ENCODE measurements at places on chromosomes 16 and 17.

DNA sequence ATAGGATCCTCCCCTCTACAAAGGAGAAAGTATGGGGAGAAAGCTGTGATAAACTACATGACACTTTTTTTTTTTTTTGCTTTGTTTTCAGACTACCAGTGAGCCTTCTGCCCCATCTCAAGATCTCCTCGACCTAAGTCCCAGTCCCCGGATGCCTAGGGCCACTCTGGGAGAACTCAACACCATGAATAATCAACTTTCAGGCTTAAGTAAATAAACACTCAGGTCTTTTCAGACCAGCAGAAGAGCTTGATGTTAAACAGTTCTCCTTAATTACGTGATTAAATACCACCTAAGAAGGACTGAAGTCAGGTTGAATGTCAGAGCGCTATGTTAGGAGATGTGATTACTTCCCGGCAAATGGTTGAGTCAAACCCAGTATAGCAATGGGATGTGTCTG is 31.4 kb downstream of the COX11 start:
- DNase-seq: no peak

DNA sequence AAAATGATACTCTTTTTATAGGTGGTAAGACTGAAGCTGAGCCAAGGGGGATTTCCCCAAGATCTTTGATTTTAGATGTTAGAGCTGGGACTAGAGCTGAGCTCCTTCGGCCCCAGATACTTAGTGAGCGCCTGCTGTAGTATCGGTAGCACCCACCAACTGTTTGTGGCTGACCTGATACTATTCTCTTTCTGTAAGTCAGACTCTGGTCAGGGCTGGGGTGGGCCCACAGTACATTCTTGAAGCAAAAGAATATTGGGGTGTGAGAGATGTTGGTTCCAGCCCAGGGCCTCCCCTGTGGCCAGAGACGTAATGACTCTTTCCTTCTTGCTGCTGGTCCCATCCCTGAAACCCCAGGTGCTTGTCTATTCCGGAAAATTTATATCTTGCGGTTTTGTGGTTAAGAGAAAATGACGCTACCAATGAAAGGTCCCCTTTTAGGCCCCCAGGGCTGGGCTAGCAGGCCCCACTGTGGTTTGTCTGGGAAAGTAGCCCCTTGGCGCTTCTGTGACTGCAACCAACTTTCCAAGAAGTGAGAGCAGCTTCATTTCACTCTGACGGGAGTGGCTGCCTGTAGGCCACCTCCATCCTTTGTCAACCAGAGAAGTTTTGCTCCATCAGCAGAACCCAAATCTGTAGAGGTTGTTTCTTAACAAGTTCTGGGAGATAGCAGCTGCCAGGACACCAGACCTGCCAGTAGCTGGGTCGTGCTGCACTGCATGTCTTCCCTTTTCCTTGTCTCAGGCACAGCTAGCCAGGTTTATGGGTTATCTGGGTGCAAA is 86.4 kb upstream of the LGALS9 start:
- peak; percentile 40 for DNase-seq

GRCh38 chr17:2075336-2076086 is 20.6 kb downstream of the HIC1 start:
- peak; percentile 17 for DNase-seq

DNA sequence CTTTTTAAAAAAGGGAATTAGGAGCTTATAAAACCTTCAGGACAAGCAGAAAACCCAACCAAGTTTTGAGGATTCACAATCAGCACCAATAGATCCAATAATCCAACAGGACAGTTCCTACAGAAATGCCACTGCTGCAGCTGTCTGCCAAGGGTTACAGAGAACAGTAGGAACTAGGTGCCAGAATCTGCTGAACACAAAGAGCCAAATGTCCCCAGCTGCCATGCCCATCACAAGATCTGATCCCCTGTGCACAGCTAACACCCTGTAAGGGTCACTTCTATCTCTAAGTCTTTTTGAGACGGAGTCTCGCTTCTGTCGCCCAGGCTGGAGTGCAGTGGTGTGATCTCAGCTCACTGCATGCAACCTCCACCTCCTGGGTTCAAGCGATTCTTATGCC is 262.3 kb downstream of the STX8 start:
- no peak for DNase-seq

DNA sequence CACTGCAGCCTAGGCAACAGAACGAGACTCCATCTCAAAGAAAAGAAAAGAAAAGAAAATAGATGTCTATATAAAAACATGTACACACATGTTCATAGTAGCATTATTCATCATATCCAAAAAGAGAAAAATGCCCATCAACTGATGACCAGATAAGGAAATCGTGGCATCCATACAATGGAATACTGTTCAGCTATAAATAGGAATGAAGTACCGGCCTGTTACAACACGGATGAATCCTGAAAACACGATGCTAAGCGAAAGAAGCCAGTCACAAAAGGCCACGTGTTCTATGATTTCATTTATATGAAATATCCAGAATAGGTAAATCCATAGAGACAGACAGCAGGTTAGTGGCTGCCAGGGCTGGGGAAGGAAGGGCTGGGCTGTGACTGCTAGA is 65.8 kb downstream of the TBC1D16 start:
- no peak for DNase-seq

- no peak for DNase-seq
Measured at GRCh38 chr17:395974-396373, 43.4 kb upstream of the RPH3AL start.

DNA sequence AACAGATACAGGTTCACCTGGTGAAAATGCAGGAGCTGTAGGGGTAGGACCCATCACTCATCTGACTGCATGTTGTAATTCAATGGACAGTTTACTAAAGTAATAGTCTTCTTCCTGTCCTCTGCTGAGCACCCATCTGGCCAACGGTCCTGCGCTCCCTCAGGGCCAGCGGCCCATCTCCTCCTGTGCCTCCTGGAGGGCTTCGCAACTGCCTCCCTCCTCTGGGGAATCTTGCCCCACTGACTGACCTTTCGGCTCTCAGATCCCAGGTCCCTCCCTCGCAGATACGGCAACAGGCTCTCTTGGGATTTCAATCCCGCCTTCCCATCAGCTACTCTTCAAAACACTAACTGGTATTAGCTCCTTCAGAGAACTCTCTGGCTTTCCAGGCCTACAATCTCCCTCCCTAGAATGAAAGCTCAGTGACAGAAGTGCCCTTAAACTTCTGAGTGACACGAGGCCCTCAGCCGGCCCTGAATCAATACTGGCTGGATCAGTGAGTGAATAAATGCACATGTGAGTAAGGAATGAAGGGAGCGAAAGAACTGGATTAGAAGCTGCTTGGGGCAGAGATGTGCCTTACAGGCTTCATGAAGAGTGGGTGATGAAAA is 1.3 kb downstream of the PEMT start:
- no peak for DNase-seq

DNA sequence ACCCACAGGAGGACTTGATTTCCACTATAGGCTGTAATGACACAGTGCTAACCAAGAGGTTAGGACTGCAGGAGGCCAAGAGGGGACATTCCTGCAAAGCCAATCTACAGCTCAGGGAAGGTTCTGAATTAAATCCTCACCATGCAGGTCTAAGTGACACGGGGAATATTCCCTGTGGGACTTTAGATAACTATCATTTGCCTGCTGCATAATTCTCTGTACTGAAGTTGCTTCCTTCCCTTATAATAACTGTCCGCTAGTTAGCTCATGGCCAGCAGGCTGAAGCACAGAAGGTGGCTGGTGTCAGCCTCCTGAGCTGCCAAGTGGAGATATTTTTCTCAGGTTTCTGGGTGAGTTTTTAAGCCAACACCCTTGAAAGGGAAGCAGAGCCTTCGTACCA is 74.6 kb upstream of the SOX9 start:
- no peak for DNase-seq

GRCh38 chr16:30367349-30368009 is 2.8 kb downstream of the TBC1D10B start:
- no peak for DNase-seq

All from Kasumi-1 (cell line).